ENCODE measurements at places on chromosomes 13 and 19.

DNA sequence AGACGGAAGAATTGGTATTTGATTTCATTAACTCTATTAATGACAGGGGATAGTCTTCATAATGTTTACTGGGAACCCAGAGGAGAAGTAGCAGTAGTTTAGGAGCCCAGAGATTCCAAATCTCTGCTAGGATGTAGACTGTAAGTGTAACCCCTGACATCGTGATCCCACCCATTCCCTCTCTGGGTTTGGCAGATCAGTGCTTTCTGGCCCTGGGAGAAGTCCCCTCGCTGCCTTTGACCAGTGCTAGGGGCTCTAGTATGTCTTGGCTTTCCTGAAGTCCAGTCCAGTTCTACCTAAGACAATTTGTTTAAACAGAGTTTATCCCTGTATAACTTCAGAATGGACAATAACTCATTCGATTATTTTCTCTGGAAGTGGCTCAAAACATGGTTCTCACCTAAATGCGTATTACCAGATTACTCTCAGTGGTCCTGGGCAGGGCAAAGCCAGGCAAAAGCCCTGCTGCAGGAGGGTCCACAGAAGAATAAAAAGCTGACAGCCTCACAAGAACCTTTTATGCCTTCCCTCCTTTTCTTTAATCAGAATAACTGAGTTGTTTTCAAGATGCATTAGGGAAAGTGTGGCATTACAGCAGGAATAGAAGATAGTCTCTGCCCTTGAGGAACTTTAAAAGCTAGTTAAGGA, 11.8 kb downstream of the KLF5 start:
- DNase-seq, result no peak

- DNase-seq, result no peak
These were observed 868.0 kb downstream of the SLITRK6 start for GRCh38 chr13:84931264-84931663.

DNA sequence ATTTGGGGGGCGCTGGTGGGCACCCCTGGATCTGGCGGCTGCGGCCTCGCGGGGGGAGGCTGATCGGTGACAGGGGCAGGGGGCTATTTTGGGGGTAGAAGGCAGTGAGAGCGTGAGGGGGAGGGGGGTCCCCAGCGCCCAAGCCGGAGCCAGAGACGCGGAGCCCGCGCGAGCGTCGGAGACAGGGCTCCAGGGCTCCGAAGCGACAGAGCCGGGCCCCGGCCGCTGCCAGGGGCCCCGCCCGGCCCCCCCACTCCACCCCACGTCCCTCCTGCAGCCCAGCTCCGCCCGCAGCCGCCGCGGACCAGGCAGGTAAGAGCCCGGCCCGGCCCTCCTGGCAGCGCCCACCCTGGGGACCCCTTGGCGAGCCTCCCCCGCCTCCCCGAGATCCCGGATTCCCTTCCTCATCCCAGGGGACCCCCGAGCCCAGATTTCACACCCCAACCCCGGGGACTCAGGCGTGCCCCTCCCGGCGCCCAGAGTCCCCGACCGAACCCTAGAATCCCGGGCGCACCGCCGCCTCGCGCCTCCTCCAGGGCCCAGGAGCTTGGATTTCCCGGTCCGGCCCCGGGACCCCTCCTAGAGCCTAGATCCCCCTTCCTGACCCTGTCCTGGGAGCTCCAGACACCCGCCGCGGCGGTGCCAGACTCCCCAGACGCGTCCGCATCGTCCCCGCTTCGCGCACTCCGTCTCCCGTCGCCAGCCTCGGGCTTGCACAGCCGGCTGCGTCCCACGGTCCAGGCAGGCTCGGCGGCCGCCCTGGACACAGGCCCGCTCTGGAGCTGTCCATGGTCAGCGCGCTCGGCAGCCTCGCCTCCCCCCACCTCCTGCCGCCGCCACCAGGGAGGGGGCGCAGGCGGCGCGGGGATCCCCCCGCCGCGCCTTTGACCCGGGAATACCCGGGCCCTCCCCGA, at the start of gene PPFIA3:
Gene PPFIA3, plus strand, starts transcription at position 134 of the 914 bp plus-strand sequence. CDS start 8,330 bp downstream, outside the sequence.
- peak; percentile 38 for DNase-seq

DNA sequence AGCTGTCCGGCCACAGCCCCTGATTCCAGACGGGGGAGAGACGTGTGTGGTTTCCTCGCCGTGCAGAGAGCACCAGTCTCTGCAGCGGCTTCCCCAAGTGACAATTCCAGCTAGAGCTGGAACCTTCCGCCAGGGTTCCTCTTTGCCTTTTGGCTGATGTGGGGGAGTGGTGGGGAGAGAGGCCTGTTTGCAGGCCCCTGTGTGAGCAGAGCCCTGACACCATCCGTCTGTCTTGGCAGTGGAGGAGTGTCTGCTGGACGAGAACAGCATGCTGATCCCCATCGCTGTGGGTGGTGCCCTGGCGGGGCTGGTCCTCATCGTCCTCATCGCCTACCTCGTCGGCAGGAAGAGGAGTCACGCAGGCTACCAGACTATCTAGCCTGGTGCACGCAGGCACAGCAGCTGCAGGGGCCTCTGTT, 25.0 kb downstream of the LAMP1 start:
- DNase-seq, result no peak

- no peak for DNase-seq
These were observed 42.9 kb upstream of the URAD start for GRCh38 chr13:28031220-28031895.

- no peak for DNase-seq
These were observed 612.7 kb downstream of the SLITRK6 start for GRCh38 chr13:85186356-85187045.

GRCh38 chr13:39600766-39601165, 2.2 kb downstream of the LHFPL6 start:
- DNase-seq, result peak; percentile 24

DNA sequence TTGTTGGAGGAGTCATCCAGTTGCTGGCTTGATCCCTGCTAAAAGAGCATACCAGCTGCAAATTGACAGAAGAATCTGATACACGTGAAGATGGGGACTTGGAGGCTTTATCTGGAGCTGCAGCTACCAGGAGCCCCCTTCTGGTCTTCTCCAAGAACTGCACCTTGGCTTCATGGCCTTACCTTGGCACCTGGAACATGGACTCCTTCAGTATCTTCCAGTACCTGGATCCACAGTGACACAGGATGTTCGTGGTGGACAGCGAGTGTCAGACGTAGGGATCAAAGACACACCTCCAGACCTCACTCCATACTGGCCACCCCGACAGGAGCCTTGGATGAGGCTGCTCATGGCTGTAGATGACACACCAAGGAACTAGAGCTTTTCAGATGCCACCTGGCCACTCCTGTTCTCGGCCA, 9.9 kb upstream of the ACSBG2 start:
- peak; percentile 60 for DNase-seq

- DNase-seq, result no peak
These were observed 4.7 kb downstream of the AKAP8 start for GRCh38 chr19:15374796-15375440.

DNA sequence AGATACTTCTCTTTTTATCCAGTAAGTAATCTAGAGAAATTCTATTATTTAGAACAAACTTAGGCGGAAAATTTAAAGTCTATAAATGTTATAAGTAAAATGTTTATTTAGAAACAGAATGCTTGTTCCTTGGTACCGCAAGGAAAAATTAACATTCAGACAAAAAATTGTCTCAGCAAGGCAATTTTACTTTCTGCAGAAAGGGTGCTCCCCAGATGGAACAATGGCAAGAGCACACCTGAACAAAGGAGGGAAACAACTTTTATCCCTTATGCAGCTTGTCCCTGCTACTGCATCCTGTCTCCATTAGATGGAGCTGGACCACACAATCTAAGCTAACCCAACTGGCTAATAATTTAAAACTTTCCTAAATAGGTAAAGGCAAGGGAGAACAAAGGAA, 6.5 kb upstream of the ZNF708 start:
- no peak for DNase-seq

GRCh38 chr19:13149628-13150186, 468 bp downstream of the STX10 start:
- DNase-seq, result peak; percentile 34

GRCh38 chr13:31896427-31896826, 135.1 kb upstream of the FRY start:
- peak; percentile 88 for DNase-seq

DNA sequence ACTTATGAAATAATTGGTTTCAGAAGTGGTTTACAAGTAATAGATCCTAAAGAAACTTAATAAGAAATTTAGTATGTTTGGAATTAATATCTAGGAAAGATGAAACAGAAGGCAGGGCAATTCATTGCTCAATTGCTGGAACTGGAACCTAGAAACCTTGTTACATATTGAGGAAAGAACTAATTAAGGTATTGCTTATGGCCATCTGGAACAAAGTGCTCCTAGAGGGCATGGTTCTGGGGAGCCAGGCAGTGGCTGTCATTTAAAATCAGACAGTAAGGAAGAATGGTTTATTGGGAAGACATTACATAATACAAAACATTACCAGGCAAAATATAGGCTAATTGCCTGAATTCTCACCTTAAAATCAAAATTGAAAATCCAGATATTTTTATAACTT, 224.1 kb downstream of the SLITRK6 start:
- no peak for DNase-seq

DNA sequence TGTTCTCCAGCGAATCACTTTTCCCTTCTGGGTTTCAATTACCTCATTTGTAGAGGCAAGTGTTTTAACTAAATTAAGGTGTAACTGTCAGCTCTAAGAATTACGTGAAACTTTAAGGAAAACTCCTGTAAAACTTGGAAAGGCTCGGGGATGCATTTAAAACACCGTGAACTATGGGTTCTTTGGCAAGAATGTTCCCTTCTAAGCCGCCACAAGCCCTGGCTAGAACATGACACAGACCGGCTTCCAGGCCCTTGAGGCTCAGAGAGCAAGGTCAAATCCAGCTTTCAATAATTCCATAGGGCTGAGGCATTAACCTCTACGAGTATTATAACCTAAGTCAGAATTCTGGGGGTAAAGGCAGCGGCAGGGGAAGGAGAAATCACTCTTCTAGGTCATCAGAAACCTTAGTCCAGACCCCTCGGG, 685 bp downstream of the VWA8 start:
- DNase-seq, result no peak

DNA sequence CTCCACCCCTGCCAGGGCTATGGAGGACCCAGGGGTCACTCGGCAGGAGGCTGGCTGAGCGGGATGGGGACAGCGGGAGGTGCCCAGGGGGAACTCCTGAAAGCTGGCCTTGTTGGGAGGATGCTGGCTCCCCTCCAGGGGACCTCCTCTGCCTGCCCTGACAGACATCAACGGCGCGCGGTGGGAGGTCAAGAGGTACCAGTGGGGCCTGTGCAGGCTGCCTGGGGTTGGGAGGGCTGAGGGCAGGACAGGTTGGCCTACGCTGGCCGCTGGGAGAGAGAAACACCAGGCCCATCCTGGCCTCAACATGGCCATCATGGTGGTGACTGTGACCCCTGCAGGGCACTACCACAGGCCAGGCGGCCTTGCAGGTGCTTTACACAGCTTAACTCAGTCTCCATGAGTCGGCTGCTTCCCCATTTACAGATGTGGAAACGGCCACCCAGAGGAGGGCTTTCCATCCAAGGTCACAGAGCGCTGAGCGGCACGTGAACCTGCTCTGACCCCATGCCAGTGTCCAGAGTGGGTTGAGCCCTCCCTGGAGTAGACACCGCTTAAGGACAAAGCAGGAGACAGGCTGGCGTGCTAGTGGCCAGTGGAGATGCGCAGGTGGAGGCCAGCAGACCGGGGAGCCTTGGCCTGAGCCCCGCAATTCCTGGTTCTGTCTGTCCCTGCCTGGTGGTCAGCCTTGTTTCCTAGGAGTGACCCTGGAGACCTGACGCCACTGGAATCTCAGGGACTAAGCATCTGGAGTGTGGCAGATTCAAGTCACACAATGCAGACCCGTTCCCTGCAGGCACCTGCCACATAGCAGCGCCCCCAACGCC, 27.6 kb downstream of the CEBPG start:
- DNase-seq, result no peak

DNA sequence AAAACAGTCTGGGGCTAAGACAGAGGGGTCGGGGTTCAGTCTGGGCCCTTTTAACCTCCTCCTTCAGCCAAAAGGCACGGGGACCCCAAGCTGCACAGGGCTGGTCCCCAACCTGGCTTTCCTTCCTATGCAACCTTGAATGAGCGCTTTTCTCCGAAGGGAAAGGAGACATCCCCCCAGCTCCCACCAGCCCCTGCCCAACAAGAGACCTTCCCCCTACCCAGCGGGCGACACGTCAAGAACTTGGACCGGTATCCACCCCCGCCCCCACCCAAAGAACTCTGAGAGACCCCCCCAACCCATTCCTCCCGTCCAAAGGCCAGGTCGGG, 35.0 kb upstream of the NANOS3 start:
- no peak for DNase-seq

GRCh38 chr13:102510072-102510471, 86.7 kb upstream of the TPP2 start:
- no peak for DNase-seq

DNA sequence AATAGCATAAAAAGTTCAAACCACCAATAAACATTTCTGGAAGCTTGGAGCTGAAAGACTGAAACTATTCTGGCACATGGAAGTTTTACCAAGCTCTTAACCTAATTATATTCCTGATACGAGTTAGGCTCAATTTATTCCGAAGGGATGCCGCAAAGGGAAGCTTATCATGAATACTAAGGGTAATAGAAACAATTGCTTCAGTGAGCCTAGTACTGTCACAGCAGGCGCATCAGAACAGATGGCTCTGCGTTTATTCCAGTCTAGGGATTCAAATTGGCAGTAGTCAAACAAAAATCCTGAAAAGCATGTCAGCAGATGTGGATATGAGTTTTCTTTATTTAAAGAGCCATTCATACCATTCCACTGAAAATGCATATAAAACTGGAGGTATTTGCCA, 779.5 kb downstream of the GPC5 start:
- no peak for DNase-seq

DNA sequence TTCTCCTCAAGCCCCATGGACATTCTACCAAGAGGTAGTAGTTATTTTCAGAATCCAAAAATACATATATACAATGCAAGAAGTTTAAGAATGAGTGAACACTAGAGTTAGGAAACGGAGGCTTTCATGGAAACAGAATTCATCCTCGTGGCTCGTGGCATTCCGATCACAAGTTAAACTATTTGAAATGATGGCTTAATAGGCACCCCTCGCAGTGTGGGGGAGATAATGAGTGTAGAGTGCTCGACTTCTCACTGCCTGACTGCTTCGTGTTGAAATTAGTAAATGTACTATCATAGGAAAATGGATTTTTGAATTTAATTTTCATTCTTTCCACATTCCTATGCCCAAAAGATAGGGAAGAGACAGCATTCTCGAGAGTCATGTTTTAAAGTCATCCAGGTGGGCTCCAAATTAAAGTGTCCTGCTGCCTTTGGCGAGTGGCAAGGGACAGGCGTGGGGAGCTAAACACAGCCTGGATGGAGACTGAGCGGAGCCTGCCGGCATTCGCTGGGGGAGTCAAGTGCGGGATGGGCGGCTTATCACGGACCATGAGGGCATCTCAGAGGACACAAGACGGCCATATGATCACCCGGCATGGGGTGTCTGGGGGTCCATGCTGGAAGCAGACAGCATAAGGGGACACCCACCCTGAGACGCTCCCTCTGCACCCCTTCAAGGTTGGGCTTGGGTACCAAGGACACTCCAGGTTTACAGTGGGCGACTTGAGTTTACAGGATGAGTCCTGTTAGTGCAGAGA, 165.2 kb downstream of the TEX29 start:
- DNase-seq, result no peak

DNA sequence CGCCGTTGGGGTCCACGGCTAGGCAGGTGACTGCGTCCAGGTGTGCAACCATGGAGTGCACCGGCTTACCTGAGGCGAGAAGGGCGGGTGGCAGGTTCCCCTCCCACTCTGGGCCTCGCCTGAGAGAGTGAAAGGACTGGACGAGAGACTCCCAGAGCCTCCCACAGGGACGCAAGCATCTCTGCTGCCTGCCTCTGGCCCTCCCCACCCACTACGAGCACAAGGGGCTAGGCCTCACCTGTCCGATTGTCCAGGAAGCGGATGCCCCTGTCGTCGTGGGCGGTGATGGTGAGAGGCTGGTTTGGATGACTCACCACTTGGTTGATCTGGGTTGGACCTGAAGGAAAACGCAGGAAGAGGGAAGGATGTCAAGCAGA, 5.1 kb upstream of the PRKD2 start:
- no peak for DNase-seq
